T47D (cell line): ENCODE measurements at places on chromosomes 13 and 19.

DNA sequence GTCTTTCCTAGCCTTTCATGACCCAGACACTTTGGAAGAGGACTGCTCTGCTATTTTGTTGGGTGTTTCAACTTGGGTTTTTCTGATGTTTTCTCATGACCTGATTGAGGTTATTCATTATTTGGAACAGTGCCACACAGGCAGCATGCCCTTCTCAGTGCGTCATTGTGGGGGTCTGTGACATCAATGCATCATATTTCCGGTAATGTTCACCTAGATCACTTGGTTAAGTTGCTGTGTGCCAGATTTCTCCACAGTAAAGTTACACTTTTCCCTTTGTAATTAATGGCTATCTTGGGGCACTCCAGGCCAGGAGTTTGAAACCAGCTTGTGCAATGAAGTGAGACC, 124.4 kb downstream of the SIPA1L3 start:
- DNase-seq: no peak

GRCh38 chr19:58372311-58373133, 8.3 kb downstream of the ZNF837 start:
- peak; percentile 77 for DNase-seq

- no peak for DNase-seq
Measured at GRCh38 chr13:113425941-113426590, 27.2 kb downstream of the ADPRHL1 start.

DNA sequence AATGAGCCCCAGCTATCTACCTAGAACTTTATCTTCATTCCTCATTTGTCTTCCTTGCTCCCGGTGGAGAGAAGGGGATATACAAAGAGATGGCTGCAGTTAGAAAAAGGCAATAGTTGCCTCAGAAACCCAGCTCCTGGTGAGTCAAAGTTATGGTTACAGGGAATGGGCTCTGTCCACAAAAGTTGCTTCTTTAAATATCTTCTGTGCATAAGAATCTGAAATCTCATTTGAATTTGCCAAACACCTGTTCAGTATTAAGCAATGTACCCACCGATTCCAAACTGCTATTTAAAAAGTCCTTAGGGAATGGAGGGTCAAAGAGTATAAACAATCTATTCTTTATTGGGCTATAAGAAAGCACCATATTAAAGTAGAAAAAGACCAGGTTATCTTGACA, 48.4 kb downstream of the DCLK1 start:
- no peak for DNase-seq

- DNase-seq: no peak
Measured at GRCh38 chr13:38262211-38262610, 87.4 kb upstream of the UFM1 start.

DNA sequence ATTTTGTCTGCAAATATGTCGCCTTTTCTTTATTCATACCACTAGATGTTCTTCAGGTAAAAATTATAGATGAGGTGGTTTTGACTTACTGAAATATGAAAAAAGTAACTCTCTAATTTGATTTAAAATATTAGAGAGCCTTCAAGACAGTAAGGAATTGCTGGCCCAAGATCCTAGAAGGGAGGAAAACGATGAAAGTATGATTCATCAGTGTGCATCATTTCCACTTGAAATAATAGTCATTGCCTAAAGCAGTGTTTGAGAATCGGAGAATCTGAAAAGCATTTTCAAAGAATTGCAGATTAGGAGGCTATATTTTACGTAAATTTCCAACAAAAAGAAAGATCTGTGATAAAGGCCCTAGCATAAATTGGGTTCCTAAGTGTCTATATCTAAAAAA, 1707.9 kb upstream of the PRR20A start:
- no peak for DNase-seq

GRCh38 chr19:33953592-33953991, 156.9 kb downstream of the KCTD15 start:
- no peak for DNase-seq

GRCh38 chr19:47510516-47511127, 4.2 kb downstream of the NAPA start:
- DNase-seq: peak; percentile 22

DNA sequence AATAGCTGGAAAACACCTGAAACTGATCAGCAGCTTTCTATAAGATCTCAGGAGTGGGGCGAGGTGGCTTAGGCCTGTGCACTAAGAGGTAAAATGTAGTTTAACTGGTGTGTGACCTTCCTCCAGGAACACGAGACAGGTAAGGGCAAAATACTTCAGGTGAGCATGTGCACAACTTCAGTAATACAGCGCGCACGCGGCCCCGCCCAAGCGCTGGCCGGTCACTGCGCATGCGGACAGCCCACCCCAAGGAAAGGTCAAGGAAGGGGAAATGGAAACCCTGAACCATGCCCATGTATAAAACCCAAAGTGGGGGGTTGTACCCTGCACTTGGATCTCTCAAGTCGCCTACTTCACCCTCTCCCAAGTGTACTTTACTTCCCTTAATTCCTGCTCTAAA, 49.4 kb upstream of the ARHGEF7 start:
- DNase-seq: no peak

DNA sequence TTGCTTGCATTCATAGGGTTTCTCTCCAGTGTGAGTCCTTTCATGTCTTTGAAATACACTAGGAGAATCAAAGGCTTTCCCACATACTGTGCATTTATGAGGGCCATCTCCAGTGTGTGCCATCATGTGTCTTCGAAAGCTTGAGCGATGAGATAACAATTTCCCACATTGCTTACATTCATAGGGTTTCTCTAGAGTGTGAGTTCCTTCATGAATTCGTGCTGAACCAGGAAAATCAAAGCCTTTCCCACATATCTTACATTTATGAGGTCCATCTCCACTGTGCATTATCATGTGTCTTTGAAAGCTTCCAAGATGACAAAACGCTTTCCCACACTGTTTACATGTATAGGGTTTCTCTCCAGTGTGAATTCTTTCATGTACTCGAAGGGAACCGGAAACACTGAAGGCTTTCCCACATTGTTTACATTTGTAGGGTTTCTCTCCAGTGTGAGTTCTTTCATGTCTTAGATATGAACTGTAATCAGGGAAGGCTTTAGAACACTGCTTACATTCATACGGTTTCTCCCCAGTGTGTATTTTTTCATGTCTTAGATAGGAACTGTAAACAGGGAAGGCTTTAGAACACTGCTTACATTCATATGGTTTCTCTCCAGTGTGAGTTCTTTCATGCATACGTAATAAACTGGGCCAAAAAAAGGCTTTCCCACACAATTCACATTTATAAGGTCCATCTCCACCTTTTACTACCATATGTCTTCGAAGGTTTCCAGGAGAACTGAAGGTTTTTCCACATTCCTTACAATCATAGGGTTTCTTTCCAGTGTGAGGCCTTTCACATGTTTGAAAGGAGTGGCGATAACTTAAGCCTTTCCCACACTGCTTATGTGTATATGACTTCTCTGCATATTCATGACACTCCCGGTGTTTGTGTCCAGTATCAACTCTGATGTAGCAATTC, 21.4 kb downstream of the ZNF44 start:
- no peak for DNase-seq

DNA sequence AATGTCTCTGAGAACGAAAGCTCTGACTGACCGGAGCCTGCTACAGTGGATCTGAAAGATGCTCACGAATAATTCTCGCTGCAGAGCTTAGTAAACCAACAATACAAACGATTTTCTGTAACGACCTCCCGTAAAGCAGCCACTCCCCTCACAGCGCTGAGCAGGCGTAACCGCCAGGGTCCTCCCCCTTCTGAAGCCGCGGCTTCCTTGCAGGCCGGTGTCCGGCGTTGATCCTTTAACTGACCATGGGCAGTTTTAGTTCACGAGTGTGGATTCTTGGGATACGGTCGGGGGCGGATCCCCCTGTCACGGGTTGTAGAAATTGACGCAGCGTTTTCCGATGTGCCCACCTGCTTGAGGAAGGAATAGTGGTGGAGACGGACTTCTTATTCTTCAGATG, 75.9 kb downstream of the ATP11A start:
- no peak for DNase-seq

- DNase-seq: peak; percentile 68
Measured at GRCh38 chr19:56076498-56076897, 44.6 kb downstream of the ZNF787 start.
